ENCODE measurements at places on chromosomes 2 and 18.

DNA sequence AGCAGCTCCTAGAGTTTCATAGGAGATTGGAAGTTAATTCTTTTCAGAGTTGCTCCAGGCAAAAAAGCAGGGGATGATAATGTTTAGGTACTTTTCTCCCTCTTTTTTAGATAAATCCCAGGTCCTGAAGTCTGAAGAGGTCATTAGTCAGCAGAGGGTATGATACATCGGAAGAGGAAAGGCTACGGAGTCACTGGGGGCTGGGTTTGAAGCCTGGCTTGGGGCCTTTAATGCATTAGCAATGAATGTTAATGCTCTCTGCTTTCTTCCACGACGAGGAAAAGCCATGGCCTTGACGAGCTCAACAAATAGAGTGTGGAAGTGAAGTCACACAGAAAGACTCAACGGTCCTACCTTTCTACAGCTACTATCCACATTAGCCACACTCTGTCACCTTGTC, 235.1 kb downstream of the NCKAP5 start:
- DNase-seq = peak; percentile 89

DNA sequence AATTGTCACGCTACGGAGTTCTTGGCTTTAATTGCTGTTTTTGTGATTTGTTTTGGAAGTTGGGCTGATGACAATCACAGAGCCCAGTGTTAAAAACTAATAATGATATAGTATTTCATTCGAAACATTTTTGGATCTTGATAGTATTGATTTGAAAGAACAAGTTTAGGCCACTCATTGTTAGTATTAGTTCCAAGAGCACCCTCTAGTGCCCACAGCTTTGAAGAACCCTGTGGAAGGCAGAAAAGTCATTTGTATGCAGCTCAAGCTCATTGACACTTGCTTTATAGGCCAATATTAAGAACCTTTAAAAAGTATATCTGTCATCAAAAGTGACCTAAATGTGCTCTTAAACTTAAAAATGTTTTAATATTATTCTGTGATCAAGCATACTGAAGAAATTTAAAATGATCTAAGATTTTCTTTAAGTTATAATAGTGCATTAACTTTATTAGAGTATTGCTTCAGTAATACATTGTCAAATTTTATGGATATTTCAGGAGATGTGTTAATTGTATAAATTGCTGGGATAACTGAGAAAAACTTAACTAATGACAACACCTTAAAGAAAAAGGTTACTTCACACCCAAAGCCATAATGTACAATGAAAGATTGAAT, 191.0 kb downstream of the GRB14 start:
- DNase-seq = peak; percentile 60

GRCh38 chr2:152394326-152394725, 59.4 kb downstream of the FMNL2 start:
- DNase-seq = no peak

- DNase-seq = peak; percentile 12
These were observed 96.7 kb downstream of the ASB1 start for GRCh38 chr2:238523158-238524110.
